Neural progenitor cell (in vitro differentiated cells): ENCODE measurements at places on chromosomes 7 and 10.

DNA sequence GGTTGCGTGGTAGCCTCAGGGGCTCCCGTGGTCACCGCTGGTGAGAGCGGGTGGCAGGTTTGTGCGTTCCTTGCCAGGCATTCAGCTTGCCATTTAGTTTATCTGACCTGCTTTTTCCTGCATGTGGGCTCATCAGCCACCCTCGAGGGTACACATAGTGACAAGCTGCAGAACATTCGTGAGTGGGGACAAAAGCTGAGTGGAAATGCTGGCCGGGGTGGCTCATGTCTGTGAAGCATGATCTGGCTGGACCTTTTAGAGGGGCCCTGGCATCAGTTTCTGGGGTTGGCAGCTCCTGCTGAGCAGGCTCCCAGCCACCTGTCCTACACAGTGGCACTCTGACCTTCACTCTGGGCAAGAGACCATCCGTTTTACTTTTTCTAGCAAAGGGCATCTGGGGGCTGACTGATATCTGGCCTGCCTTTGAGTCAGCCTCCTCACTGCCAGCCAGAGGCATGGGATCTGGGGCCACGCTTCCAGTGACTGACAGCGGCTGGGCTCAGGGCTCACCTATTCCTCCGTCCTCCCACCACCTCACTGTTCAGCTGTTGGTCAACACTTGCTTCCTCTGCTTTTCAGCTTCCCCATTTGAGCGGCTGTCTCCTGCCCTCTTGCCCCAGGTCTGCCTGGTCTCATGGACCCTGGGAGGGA lies 75.0 kb downstream of the LANCL2 start:
- no peak for DNase-seq

DNA sequence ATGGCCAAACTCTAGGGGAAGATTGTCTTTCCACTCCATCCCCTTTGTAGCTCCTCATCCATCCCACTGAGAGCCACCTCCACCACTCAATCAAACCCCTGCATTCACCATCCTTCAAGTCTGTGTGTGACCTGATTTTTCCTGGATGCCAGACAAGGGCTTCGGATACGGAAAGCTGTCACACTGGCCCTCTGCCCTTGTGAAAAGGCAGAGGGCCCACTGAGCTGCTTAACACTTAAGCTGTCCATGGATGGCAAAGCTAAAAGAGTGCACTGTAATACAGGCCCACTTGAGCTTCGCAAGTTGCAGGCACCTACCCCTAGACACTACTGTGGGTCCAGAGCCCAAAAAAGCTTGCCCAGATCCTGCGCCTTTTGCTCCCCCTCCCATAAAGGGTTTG lies 237.2 kb downstream of the MAGI2 start:
- no peak for DNase-seq

- DNase-seq: no peak
These were observed 191.9 kb downstream of the SFMBT2 start for GRCh38 chr10:7218968-7219367.

- DNase-seq: no peak
These were observed 116.1 kb downstream of the INPP5A start for GRCh38 chr10:132653721-132654120.
